A172 (cell line): ENCODE measurements at places on chromosomes 5 and 9.

DNA sequence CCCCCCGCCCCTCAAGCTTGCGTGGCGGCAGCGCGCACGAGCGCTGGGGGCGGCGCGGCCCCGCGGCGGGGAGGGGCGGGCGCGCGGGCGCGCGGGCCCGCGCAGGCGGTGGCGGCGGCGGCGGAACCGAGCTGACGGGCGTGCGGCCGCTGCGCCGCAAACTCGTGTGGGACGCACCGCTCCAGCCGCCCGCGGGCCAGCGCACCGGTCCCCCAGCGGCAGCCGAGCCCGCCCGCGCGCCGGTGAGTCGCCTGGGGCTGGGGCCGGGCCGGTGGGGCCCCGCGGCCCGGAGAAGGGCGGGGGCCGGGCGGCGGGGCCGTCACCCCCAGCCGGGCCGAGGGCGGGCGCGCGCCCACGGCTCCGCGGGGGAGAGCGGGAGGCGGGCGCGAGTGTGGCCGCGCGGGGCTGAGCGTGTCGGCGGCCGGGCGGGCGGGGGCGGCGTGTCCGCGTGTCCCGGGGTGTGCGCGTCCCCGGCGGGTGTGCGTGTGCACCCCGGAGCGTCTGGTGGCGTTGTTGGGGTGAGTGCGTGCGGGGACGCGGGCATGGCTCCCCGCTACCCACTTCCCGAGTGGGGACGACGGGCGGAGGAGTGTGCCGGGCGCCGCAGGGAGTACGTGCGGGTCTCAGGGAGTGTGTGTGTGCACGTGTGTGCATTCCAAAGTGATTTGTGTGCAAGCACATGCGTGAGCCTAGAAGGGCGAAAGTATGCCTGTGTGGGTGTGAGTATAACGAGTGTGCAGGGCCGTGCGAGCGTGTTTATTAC lies at the start of gene NEK6:
Gene NEK6, plus strand, starts transcription at position 106 of the 763 bp plus-strand sequence. CDS start 44,016 bp downstream, outside the sequence.
- DNase-seq = no peak

GRCh38 chr5:157908459-157908858 lies 49.5 kb upstream of the CLINT1 start:
- no peak for DNase-seq

DNA sequence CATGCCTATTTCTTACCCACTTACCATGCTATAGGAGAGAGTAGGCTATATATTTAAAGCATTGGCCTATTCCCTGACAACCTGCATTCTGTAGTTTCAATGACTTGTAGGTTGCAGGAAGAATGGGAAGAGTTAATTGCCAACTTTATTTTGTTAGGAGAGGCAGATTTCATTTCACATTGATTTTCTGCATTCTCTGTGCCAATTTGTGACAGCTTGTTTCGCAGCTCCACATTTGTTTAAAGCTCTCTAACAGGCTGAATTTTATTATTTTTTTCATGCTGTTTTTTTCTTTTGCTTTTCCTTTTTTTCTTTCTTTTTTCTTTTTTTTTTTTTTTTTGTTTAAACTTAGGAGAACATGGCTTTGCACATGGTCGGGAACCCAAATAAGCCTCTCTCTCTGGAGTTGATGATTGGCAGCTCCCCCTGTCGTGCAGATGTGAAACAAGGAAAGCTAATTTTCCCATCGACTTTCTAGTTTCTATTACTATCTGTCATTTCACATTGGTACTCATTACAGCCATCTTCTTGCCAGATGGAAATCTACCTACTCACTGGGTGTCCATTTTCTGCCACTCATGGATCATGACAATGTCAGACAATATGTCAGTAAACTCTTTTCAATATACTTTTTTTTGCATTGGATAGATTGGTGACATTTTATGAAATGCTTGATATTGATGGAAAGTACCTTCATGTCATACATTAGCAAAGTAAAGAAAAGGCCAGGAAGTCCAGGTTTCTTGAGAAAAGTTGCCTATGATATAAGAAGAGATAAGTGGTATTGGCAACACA lies 223.2 kb downstream of the KCTD16 start:
- no peak for DNase-seq

DNA sequence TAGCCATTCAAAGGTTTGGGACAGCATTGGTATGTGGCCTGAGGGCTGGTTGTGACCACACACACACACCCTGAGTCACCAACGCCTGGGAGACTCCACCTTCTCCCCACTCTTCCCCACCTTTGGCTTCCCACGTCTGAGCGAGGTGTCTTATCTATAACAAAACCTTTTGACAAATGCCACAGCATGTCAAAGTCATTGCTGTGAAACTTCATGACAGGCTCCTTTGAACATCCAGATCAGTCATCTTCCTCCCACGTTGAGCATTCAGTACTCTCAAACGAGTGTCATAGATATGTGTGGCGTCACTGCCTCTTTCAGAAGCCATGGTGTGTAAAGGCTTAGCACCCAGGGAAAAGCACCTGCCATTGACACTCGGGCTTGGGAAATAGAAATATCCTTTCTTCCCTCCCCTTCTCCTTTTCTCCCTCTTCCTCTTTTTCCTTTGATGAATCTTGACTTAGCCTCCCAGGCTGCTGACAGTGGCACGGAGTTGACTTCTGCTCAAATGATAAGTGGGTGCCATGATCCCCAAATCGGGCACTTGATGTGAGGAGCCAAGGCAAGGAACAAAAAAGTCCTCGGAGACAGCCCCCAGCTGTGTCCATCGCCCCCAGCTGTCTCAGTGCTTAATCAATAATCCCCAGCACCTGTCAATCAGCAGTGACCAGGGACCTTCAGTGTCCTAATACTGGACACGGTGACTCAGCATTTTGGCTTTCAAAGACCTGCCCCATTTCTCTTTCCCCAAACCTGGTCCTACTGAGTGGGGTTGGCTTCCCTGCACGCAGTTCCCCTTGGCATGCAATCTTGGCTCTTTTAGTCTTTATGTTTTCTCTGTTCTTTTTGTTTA lies 114.8 kb downstream of the FGF18 start:
- peak; percentile 30 for DNase-seq

- no peak for DNase-seq
These were observed 721.3 kb upstream of the SEMA6A start for GRCh38 chr5:117295941-117296340.

DNA sequence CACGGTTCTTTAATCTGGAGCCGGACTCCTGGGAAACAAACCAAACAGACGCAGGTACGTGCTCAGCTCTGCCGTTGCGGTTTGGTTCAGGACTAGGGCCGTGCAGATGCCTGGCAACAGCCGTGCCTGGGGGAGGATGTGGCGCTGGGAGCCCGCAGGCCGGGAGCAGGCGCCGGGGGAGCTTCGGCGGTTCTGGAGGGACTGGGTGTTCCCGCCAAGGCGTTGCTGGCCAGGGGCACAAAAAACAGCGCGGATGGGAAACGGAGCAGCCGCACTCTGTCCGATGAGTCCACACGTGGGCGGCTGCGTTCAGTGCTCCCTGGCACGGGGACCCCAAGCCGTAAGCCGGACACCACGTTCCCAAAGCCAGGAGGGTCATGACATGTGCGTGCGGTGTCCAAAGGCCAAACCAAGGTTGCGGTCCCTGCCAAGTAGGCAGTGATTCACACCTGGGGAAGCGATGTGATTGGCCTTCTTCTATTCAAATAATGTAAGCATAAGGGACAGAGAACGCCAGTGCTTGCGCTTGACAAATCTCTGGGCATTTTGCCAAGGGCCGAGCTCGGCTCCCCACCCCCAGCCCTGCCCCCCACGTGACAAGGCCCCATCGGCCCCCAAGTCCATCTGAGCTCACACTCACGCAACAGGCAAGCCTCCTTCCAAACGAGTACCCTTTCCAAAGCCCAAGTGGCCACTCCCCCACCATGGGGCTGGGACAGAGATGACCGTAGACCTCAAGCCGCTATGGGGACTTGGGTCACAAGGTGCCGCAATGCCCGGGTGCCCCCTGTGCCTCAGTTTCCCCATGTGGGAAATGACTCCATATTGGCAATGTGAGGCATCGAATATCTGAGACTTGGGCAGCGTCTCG lies 49.7 kb upstream of the NKD2 start:
- DNase-seq = peak; percentile 43

GRCh38 chr5:149957855-149958254 lies 2.7 kb upstream of the SLC26A2 start:
- peak; percentile 14 for DNase-seq
